ENCODE measurements at places on chromosomes 5 and 9.
A peak's percentile ranks its signal among the peaks of the same experiment; 100 is the strongest.

DNA sequence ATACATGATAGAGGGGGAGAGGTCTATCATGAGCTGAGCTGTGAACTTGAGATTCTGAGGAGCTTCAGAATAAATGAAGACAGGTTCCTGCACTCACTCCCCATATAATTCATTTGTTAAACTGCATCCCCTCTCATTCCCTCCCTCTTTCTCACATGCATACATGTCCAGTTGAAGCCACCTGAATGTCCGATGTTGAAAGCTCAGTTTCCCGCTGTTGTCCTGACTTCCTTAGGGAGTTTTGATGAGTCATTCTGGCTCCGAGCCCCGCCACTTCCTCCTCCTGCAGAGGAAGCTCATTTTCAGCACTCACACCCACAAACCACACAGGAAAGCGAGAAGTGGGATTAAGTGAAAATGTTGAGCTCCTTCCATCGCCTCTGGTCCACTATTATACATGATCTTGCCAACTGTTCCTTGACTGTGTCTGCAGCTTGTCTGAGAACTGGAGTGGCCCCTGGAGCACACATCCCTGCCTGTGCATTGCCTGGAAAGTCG, 121.2 kb downstream of the CEMIP2 start:
- DNase-seq: peak; percentile 84

- no peak for DNase-seq
Measured at GRCh38 chr5:165004175-165004574, 1498.8 kb downstream of the MAT2B start.

DNA sequence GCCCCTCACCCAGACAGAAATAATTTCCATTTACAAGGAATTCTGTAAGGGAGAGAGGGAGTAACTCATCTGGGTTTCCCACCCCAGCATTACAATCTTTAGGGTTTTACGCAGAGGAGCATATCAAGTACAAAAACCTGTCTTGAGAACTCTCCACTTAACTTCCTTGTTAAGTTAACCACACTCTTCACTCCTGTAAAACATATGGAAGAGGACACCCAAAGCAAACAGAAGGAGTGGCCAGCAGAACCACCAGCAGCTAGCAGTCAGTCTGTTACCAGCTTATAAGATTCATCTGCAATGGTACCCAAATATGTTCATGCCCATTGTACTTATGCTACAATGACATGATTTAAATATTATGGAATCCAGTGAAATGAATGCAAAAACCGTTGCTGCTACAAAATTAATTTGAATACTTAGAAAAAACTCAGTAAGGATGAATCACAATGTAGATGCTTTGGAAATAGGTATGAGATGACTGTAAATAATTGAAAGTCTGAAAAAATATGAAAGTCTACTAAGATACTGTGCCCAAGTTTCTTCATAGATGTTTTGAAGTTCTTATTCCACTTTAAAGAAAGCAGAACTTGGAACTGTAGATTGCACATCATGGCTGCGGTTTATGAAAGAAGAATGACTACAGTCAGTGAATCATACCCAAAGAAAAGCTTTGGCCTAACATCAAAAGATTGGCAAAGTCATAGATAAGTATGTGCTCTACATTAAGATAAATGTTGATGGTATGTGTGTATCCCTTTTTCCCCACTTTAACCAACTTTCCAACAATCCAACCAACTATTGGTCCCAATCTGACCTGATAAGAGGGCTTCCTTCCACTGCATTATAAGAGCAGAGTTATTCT, 233.6 kb downstream of the ACTL7B start:
- DNase-seq: no peak

DNA sequence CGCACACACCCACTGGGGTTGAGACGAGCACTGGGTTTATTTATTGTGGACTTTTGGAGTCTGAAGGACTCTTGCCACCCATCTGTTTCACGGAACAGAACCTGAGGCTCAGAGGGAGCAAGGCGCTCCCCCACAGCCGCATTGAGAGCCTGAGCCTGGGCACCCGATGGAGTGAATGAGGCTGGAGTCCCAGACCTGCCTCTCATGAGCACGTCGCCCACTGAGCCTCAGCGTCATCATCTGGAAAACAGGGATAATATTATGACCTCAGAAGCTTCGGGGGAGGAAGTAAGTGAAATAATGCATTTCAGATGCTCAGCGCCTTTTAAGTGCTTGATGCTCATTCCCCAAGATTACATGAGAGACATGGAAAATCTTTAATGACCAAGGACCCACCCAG, 5.5 kb downstream of the NEK6 start:
- DNase-seq: no peak

- no peak for DNase-seq
Measured at GRCh38 chr5:142984011-142984410, 213.8 kb downstream of the ARHGAP26 start.

DNA sequence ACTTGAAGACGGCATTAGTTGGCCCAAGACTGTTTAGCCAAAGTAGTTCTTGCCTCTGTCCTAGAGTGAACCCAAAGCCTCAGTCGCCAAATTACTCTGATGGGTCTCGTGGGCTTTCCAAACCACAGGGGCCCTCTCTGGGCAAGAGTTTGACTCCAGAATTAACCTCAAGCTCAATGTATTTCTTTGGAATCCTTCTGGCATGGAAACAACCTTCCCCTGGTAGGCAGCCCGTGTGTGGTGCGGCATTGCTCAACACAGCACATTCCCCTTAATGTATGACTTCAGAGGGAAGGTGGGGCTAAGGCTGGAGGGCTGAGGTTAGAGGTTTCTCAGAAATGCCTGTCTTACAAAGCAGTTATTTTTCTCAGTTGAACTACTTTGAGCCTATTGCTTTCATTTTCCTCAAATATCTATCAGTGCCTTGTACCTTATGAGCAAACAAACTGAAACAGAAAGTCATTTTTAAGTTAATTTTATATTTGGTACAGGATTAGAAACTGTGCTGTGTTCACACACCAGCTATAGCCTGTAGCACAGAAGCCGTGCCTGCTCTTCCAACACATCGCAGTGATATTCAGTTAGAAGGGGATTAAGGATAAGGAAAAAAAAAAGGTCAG, 123.9 kb upstream of the HAPLN1 start:
- no peak for DNase-seq

DNA sequence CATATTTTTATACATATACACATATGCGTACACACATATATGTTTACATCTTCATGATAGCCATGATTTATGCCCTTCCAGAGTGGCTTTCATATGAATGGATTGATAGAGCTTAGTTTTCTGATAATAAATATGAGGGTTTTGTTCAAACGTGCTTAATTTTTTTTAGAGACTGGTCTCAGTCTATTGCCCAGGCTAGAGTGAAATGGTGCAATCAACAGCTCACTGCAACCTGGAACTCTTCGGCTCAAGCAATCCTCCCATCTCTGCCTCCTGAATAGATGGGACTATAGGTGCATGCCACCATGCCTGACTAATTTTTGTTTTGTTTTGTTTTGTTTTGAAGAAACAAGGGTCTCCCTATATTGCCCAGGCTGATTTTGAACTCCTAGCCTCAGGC, 48.6 kb upstream of the ZSWIM6 start:
- no peak for DNase-seq

DNA sequence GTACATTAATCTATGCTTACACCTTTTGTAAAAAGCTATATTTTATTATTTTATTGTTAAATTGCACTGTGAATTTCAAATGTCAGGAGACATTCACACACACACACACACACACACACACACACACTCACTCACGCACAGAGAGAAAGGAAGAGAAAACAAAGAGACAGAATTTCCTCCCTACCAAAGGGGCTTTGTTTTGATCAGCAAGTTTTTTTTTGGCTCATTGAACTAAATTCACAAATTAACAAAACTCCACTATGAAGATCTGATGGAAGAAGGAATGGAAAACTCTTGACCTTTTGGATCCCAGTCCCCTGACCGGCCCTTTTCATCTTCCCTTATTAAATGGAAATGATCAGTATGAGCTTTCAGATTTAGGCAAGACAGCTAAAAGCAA, 161.2 kb downstream of the PDE4D start:
- no peak for DNase-seq

DNA sequence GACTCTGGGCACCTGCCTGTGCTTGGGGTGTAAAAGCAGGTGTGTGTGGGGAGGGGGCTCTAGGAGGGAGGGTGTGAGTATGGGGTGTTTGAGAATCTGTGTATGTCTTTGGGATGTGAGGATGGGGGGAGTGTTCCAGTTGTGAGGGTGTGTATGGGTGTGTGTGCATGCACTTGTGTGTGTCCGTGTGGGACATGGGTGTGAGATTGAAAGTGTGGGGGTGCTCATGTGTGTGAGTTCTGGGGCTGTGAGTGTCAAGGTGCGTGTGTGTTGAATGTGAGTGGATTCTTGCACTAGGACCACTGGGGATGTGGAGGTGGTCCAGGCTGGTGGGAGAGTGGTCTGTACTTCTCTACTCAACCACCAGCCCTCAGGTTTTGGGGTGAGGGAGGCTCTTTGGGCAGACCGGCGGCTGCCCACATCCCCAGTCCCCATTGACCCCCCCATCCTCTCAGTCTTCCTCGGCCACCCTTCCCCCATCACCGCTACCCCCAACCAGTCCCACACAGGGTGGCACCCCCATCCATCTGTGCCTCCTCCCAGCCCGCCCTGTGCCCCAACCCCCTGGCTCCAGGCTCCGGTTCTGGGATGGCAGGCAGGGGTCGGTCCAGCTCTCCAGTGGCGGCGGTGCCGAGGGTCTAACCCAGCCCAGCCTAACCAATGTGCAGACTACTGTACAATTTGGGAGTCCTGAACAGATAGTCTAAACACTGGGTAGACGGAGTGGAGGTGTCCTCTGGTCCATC, 31.5 kb downstream of the GOLGA2 start:
- no peak for DNase-seq

DNA sequence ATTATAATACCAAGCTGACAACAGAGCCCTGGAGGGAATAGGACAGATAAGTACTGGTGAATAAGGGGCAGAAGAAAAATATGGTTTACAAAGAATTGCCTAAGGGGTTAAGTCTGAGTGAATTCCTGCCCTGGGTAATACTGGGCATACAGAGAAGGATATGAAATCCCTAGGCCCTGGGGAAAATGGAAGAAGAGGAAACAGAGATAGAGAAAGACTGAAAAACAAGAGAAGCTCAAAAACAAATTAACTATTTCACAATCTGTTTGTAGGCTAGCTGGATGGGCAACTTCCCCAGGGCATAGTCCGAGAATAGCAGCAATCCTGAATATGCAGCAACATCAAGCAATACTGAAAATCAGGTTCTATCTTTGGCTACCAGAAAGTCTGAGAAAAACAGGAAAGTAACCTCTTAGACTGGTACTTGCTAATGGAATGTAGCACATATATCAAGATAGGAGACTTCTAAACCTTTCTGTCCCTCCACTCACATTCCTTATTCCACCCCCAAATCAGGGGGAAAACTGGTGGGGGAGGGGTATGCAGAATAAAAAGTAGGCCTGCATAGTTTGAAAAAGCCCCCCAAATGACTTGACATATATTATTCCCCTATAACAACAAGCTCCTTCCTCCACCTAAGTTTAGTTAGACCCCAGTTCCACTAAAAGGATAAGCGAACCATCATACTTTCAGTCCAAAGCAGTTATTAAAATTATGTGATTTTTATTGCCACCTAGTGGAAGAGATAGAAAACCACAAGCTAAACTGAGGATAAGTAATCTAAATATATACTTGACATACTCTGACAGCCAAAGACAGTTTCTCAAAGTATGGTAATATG, 20.6 kb downstream of the SLC38A9 start:
- DNase-seq: peak; percentile 51

DNA sequence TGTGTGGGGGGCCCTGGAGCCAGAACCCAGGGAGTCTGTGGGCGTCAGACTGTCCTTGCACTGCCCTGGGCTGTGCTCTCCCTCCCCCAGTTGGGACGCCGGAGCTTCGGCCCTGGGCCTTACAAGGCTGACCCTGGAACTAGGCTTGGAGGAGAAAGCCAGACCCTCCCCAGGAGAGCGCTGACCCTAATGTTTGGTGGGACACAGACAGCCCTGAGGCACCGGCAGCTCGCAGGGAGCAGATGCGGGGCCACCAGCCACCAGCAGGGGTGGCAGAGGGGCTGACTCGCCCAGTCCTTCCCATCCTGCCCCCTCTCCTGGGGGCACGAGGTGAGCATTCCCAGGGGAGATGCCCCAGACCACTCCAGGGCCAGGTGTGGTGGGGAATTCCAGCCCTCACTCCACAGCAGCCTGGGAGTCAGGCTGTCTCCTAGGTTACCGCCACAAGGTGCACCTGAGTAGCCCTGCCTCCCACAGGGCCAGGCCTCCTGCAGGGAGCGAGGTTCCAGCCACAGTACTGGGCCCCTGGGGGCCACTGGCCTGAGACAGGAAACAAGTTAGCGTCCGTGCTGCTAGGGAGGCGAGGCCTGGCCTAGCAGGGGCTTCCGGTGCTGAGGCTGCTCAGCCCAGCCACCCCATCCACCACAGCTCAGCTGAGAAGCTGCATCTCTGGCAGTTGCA, 134.6 kb downstream of the OLFM1 start:
- no peak for DNase-seq

GRCh38 chr5:80150731-80151130, 105.1 kb downstream of the SERINC5 start:
- DNase-seq: no peak

GRCh38 chr9:4750023-4750673, 9.1 kb upstream of the AK3 start:
- peak; percentile 54 for DNase-seq

DNA sequence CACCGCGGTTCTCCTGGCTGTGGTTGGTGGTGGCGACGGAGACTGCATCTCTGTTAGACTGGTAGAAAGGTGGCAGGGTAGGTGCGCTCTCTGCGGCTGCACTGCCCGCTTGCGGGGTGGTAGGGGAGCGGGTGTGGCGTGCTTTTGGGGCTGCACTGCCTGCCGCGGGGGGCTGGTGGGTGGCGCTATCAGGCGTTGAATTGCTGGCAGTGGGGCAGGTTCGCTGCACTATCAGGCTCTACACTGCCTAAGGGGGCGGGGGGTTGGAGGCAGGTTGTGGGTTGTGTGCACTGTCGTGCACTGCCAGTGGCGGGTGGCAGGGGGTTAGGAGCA, 21.0 kb upstream of the TRIM52 start:
- DNase-seq: no peak

GRCh38 chr9:77594963-77595362, 53.2 kb downstream of the GNA14 start:
- no peak for DNase-seq

- no peak for DNase-seq
Measured at GRCh38 chr9:94874316-94874715, 147.8 kb downstream of the AOPEP start.

DNA sequence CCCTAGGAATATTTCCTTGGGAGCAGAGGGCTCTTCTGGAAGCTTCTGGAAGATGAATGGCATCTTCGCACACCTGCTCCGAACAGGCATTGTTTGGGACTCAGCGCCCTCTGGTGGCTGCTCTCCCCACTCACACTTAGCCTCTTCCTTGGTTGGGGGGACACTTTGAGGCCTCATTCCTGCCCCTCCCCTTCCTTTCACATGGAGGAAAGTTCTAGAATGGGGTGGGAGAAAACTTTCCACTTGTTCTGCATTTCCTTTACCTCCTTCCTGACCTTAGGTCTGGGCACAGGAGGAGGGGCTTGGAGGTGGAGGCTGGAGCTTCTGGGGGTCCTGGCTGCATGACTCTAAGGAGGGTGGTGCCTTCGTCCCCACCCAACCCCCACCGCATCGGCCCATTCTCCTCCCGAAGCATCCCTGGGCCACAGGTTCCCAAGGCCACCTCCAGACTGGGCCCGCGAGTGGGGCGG, 19.3 kb upstream of the SMIM32 start:
- peak; percentile 33 for DNase-seq

- no peak for DNase-seq
Measured at GRCh38 chr9:123948286-123948685, 18.4 kb upstream of the DENND1A start.

GRCh38 chr5:14483504-14484157, 98.0 kb upstream of the OTULINL start:
- no peak for DNase-seq

Measured in kidney capillary endothelial cell (primary cell).